ENCODE measurements at places on chromosomes 5 and 9.

- no peak for DNase-seq
These were observed 117.9 kb upstream of the FST start for GRCh38 chr5:53362521-53362941.

- no peak for DNase-seq
These were observed 7.9 kb downstream of the KCNIP1 start for GRCh38 chr5:170511551-170512258.

GRCh38 chr5:167944121-167944852, 347.2 kb upstream of the WWC1 start:
- no peak for DNase-seq

DNA sequence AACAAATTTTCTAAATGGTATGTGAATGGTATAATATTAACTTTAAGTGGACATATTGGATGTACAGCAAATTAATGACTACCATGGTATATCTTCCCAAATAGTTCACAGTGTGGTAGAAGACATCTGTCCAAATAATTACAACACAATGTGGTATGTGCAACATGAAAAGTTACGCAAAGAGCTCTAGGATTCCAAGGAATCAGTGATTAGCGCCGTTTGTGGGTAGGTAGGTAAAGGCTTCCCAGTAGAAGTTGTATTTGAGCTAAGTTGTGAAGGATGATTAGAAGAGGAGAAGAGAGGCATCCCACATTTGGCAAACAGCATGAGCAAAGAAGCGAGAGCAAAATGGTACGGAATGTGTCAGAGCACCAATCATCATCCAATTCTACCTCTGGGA, 14.3 kb upstream of the KLF9 start:
- no peak for DNase-seq

GRCh38 chr9:126849591-126850225, 10.7 kb upstream of the ZBTB34 start:
- DNase-seq, result no peak

- DNase-seq, result no peak
These were observed 170.4 kb upstream of the RAI14 start for GRCh38 chr5:34485768-34486030.

DNA sequence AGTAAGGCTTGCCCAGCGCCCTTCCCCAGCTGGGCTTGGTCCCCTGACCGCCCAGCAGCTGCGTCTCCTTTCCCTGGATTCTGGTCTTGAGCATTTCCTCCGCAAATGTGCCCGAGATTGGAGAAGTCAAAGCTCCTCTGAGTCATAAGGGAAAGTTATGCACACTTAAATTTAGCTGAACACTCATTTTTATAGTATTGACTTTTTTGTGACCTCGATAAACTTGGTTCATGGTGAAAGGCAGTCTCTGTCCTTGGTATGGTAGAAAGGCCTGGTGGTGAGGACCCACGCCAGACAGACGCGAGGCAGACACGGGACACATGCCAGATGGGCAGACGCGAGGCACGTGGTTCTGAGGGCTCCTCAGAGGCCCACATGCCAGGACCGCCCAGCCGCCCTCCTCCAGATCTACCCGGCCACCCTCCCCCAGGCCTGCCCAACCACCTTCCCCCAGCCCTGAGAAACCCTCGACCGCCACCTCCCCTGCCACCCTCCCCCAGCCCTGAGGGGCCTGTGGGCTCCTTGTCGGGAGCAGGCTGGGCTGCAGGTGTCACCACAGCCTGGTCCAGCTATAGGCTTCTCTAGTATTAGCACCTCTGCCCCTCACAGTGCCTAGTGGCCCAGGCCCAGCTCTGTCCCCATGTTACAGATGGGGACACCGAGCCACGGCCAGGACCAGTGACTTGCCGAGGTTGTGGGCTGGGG, 60.9 kb upstream of the CACNA1B start:
- DNase-seq, result no peak

DNA sequence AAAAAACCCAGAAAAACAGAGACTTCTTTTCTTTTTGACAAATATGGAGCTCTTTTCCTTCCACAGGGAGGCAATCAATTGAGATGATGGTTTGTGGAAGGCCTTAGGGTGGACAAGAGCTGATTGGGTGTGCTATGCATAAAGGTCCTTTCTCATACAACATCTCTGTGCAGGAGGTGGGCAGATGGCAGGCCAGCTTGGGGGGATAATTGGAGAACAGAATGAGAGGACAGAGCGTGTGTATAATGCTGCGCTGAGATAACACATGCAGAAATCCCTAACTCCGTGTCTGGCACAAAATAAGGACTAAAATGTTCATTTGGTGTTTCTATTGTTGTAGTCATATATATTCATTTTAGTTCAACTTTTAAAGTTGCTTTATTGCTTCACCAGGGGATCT, 159.0 kb upstream of the MEF2C start:
- no peak for DNase-seq

- DNase-seq, result no peak
These were observed 2.3 kb upstream of the OTULINL start for GRCh38 chr5:14579246-14579645.

GRCh38 chr5:137078171-137078665, 420.9 kb downstream of the SPOCK1 start:
- DNase-seq, result no peak

- DNase-seq, result no peak
These were observed 115.2 kb downstream of the EFNA5 start for GRCh38 chr5:107555425-107556090.

DNA sequence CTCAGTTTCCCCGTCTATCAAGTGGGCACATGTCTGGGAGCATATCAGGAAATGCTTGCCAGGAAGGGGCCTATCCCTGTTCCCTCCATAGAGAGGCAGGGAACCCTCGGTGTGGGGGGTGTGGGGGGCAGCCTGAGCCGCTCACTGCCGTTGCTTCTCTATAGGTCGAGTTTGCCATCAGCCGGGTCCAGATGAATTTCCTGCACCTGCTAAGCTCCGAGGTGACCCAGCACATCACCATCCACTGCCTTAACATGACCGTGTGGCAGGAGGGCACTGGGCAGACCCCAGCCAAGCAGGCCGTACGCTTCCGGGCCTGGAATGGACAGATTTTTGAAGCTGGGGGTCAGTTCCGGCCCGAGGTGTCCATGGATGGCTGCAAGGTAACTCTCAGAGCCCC, 13.8 kb upstream of the ORM1 start:
- no peak for DNase-seq

GRCh38 chr9:99906403-99907207, at the start of gene STX17:
Gene STX17 (plus strand): TSS chr9:99906654. CDS start chr9:99915240, 8,586 bp downstream.
- peak; percentile 84 for DNase-seq

- DNase-seq, result peak; percentile 74
These were observed 73.6 kb downstream of the FAM114A2 start for GRCh38 chr5:153964880-153965645.

- DNase-seq, result no peak
These were observed 2.9 kb downstream of the PLCXD3 start for GRCh38 chr5:41507501-41507900.

DNA sequence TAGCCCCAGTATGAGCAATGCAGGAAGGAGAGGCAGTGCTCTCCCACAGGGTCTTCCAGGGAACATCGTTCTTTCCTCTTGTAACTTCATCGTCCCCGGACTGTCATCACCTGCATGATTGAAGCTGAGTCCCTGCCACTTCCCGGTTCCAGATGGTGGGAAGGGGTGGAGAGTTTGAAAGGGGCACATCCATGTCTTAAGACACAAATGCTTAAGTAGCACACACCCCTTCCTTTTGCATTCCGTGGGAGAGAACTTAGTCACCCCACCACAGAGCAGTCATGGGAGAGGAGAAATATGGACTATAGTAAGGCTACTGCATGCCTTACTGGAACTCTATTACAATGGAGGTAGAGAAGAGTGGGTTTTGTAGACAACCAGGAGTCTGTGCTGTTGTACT, 165.3 kb upstream of the GAS1 start:
- no peak for DNase-seq

- no peak for DNase-seq
These were observed 68.5 kb downstream of the MCTP1 start for GRCh38 chr5:95216136-95216955.

- no peak for DNase-seq
These were observed 118.2 kb upstream of the SLC44A1 start for GRCh38 chr9:105126226-105126625.

- DNase-seq, result no peak
These were observed 16.3 kb upstream of the SHB start for GRCh38 chr9:38085308-38085707.

DNA sequence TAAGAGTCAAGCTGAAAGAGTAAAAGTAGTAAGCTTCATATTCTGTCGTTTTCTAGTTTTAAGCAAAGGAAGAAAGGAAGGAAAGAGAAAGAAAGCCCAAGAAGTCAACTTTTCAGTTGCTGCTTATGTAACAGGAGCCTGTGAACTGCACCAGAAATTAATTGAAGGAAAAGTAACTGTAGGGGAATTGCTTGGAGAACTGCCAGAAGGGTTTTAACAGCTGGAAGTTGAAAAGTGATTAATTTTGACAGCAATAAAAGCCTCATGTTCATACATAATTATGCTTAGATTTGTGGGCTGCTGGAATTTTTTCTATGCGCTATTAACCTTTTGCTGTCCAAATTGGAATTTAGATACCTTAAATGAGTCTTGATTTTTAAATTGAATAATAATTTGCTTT, 255.7 kb downstream of the ENC1 start:
- DNase-seq, result no peak

DNA sequence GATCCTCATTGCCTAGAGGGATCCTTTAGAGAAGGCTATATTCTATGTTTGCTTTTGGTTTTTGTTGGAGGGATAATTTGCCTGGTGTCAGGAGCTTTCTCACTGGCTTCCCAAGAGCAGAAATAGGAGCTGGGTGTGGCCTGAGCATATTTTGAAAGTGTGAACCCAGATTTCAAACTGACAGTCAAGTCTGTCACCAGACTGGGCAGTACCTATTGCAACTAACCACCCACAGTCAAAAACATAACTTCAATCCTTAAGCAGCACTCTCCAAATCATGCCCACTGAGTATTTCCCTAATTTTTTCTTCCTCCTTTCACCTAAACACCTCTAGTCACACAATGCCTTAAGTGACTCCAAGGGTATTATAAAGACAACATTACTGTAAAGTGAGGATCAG, 278.4 kb downstream of the EBF1 start:
- no peak for DNase-seq

- DNase-seq, result no peak
These were observed 29.4 kb upstream of the TMEM250 start for GRCh38 chr9:136147890-136148714.

- DNase-seq, result peak; percentile 84
These were observed 3.5 kb upstream of the EXOSC2 start for GRCh38 chr9:130689937-130690700.

- DNase-seq, result peak; percentile 46
These were observed 36.0 kb upstream of the BARHL1 start for GRCh38 chr9:132546148-132547051.

GRCh38 chr5:96374653-96375052, 58.4 kb downstream of the PCSK1 start:
- DNase-seq, result no peak

DNA sequence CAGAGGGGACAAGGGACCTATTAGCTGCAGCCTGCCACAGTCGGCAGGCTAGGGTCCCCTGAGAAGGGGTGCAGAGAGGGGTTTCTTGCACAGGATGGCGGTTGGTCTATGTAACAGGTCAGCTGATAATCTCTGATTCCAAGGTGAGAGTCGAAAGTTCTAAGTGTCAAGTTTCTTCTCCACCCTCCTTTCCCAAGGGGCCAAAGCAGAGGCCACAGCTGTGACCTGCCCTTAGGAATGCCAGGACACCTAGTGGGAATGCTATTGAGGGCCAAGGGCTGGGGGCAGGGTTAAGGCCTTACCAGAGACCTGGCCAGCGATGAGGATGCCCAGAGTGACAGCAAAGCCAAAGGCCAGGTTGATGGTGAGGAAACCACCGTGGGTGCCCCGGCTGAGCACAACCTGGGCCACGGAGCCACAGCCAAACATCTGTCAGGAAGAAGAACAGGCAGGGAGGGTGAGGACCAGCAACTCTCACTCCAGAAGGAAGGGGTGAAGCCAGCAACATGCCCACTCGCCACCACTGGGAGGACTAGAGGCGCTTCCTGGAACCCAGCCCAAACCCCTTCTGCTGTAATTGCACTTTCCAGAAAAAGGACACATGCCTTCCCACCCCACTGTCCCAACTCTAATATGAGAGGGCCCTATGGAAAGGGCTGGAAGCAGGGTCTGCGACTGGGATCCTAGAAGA, 3.8 kb downstream of the AQP3 start:
- DNase-seq, result no peak

- DNase-seq, result no peak
These were observed 34.2 kb upstream of the TIFAB start for GRCh38 chr5:135486131-135487036.

DNA sequence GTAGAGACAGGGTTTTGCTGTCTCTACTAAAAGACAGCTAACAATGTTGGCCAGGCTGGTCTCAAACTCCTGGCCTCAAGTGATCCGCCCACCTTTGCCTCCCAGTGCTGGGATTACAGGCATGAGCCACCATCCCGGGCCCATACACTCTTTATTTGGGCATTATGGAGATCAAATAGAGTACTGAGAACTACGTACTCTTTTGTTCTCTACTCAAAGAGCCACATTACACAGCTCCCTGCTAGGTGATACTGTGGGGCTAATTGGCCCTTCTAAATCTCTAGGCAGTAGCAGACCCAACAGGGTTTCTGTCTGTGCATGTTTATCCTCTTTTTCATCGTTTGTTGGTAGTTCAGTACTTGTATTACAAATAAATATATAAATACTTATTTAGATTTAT, 16.1 kb downstream of the CKMT2 start:
- no peak for DNase-seq

GRCh38 chr9:90966031-90966290, 164.3 kb downstream of the SYK start:
- DNase-seq, result no peak

GRCh38 chr5:95256446-95256845, 28.4 kb downstream of the MCTP1 start:
- no peak for DNase-seq

DNA sequence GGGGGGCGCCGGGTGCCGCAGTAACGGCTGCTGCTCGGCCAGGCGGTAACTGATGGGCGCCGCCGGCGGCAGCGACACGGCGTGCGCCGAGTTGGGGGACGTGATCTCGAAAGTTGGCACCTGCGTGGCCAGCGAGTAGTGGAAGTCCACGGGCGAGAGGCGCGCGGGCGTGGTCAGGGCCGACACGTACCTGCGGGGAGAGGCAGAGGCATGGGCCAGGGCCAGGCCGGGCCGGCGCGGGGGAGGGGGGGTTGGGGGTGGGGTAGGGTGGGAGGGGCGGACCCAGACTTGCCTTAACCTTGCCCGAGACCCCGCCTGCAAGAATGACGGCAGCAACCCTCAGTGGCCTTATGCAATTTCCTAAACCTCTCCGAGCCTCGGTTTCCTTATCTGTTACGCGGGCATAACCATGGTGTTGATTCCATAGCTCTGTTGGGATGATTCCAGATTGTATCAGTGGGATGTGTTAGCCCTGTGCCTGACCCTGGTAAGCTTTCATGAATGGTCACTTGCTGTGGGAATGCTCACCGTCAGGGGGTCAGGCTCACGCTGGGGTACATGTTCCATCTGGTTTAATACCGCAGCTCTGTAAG, 53.0 kb downstream of the PSD2 start:
- DNase-seq, result no peak

- no peak for DNase-seq
These were observed 289.7 kb upstream of the IRX4 start for GRCh38 chr5:2172471-2172870.

Measured in OCI-LY7 (cell line).